Renal cortical epithelial cell (primary cell): ENCODE measurements at places on chromosomes 1 and 21.
A peak's percentile ranks its signal among the peaks of the same experiment; 100 is the strongest.

GRCh38 chr1:207240325-207241101, 81.0 kb upstream of the CD55 start:
- DNase-seq, result peak; percentile 93

DNA sequence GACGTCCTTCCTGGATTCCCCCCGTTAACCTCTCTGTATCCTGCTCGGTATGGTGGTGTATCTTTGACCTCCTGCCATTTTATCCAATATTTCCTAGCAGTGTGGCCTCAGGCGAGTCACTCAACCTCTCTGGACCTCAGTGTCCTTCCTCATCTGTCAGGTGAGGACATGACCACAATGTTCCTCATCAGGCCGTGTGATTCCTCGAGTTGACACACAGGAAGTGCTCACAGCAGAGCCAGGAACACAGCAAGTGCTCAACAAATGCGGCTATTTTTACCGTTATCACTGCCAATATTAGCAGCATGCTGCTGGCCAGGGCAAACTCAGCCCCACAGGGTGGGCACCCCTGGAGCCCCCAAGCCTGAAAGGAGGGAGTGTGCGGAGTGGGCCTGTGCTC, 450.2 kb downstream of the KIF26B start:
- no peak for DNase-seq

GRCh38 chr1:74571493-74571800, 59.0 kb upstream of the LRRC53 start:
- no peak for DNase-seq

DNA sequence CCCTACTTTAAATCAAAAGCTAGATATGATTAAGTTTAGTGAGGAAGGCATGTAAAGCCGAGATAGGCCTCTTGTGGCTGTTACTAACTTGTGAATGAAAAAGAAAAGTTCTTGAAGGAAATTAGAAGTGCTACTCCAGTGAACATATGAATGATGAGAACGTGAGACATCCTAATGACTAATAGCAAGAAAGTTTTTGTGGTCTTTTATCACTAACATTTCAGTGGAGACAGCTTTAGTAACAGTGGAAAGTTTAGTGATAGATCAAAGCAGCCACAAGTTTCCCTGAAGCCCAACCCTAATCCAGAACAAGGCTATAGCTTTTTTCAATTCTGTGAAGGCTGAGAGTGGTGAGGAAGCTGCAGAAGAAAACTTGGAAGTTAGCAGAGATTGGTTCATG, 73.6 kb upstream of the LRRC8B start:
- peak; percentile 90 for DNase-seq

- DNase-seq, result no peak
These were observed 7.7 kb upstream of the KLF17 start for GRCh38 chr1:44110916-44111315.

- DNase-seq, result peak; percentile 66
These were observed 80.3 kb downstream of the TTC3 start for GRCh38 chr21:37153196-37153934.

DNA sequence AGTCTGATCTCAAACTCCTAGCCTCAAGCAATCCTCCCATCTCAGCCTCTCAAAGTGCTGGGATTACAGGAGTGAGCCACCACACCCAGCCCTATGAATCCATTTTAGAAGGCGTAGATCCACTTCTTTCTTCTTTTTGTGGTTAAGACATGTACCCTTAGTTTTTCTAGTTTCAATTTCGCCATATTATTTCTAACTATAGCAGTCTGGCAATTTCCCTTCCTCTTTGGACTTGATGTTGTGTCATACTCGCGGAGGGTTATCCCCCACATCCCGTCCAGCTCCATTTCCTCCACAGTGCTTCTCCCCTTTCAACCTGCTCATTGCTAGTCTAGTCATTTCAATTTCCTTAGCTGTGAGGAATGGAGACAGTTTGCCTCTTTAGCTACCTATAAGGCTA, 5.2 kb upstream of the LRRC8D start:
- no peak for DNase-seq

DNA sequence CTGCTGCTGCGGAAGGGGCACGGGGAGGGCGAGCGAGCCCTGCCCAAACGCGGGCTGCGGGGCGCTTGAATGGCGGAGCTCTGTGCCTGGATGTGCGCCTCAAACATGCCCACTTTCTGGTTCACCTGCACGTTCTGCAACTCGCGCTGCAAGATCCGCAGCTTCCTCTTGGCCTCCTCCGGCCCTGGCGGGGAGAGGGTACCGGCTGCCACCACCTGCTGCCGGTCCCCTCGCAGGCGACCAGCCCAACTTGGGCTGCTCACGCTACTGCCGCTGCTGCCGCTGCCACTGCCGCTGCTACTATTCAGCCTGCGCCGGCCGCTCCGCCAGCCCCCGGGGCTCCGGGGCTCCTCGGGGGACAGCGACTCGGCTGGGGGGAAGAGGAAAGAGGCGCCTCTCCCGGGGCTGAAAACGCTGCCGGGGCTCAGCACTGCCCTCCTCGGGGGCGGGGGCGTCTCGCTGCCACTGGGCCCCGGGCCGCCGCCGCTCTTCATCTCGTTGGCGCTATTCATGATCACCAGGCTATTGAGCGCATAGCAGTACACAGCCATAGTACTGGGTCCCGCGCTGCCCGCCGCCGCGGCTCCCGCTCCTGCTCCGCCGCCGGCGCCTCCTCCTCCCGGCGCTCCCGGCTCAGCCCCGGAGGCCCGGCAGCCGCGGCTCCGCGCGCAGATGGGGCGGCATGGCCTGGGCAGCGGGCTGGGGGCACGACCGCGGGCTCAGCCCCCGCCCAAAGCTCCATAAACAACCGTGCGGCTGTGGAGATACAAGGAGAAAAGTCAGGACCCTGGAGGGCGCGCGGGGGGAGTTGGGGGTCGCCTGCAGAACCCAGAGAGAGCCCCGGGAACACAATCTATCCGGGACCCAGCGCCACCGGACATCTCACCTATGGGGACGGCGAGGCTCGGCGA, 1.9 kb downstream of the ITPKB start:
- no peak for DNase-seq

GRCh38 chr1:12555411-12556367, 62.3 kb downstream of the DHRS3 start:
- no peak for DNase-seq

DNA sequence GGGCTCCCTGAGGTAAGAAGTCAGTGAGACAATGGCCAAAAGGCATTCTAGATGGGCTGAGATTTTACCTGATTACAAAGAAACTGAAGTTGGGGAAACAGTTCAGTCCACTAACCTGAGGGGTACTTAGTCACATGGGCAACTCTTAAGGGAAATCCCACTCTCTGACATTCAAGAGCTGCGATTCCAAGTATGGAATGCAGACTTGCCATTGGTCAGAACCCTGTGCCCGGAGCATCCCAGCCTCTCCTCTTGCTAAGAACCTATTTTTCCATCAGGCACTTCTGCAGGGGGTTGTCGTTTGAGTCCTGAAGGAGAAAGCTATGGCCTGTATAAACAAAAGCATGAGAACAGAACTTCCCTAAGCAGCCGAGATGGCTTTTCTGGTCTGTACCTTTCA, 434.9 kb upstream of the DAB1 start:
- no peak for DNase-seq

- DNase-seq, result no peak
These were observed 78.1 kb downstream of the PCBP3 start for GRCh38 chr21:45721671-45722070.

- DNase-seq, result no peak
These were observed 175.0 kb upstream of the TNR start for GRCh38 chr1:175918364-175918801.

DNA sequence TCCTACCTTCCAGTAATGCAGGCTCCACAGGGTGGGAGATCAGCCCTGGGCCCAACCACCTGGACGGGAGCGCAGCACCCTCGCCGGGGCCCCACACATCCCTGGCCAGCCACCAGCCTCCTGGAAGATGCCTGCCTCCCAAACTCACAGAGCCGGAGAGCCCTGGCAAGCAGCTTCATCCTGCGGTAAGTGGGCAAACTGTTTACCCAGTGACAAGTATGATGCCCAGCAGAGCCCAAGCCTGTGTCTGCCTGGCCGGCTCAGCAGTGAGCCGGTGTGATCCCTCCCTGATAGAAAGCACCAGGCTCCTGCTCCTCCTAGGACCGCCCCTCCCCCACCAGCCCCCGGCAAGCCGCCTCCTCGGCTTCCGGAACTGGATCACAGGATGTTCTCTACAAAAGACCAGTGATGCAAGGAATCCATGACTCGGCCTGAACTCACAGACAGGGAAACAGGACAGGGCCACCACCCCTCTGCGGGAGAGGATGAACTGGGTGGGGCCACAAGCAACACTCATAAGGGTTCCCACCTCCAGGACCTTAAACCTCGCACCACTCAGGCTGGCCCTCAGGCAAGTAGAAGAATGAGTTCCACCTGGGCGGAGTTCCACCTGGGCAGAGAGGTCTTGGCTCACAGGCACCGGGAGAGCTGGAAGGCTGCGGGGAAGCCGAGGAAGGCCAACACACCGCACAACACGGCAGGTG, 7.9 kb downstream of the ACOT7 start:
- DNase-seq, result peak; percentile 64

GRCh38 chr1:15515022-15515663, 8.9 kb downstream of the CASP9 start:
- no peak for DNase-seq

DNA sequence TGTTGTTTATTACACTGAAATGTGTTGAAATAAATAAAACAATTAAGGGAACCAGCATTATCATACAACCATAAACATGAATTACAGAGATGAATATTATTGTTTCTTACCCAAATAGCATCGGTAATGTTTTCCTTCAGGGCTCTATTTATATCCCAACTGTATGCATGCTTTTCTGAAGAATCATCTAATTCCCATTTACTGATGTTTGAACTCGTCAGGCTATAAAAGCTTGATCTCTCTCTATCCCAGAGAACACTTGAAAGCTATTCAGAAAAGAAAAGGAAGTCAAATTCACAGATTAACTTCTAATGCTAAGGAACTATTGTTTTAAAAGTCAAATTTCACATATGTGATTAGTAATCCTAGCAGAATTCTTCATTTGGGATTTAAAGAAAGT, 12.4 kb downstream of the NUP133 start:
- no peak for DNase-seq

DNA sequence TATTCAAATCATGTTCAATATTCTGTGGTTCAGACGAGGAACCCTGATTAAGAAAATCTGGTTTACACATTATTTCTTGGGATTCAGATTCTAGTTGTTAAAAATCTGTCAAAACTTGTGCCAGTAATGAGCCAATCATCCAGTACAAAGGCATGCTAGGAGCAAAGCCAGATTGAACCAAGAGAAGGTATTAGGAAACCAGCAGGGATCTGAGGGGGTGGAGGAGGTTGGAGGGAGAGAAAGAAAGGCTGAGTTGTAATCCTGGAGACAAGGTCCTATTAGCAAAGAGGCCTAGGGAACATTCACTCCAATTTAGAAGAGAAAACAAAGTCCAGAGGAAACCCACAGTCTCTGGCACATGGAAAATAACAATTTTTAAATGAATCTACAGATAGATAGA, 352.9 kb downstream of the LTN1 start:
- no peak for DNase-seq

- no peak for DNase-seq
These were observed 46.2 kb downstream of the OSBPL9 start for GRCh38 chr1:51663105-51663504.

- no peak for DNase-seq
These were observed 113.9 kb downstream of the GRIK1 start for GRCh38 chr21:29825936-29826335.

DNA sequence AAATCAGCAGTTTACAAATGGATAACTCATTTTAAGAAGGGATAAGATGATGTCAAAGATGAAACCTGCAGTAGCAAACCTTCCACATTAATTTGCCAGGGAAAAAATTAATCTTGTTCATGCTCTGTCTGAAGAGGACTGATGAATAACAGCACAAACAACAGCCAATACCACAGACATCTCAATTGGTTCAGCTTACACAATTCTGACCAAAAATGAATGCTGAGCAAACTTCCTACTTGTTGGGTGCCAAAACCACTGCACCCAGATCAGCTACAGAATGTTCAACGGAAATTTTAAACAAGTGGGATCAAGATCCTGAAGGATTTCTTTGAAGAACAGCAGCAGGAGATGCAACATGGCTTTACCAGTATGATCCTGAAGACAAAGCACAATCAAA, 98.3 kb downstream of the COQ8A start:
- peak; percentile 29 for DNase-seq
